ENCODE measurements at places on chromosomes 2 and 18. TPM values are rescaled to one million over a fixed set of nuclear protein-coding genes. Genes with fewer than 3 reads are reported as not detected.

GRCh38 chr2:217632043-217632442, 370.8 kb downstream of the TNS1 start:
- no peaks in the 10 kb centered on the region for H3K4me1 ChIP-seq
- no peak overlapping the region for H3K4me3 ChIP-seq

GRCh38 chr2:239245107-239245506, 155.7 kb downstream of the HDAC4 start:
- no peaks in the 10 kb centered on the region for H3K27me3 ChIP-seq
- no peak for DNase-seq
- no peak overlapping the region for H3K4me3 ChIP-seq
- no peaks in the 10 kb centered on the region for H3K36me3 ChIP-seq
- peaks cover 10% of the 10 kb centered on the region for H3K4me1 ChIP-seq

GRCh38 chr2:48515513-48515985, 14.4 kb upstream of the STON1 start:
- no peak overlapping the region for H3K4me3 ChIP-seq
- no peak overlapping the region for H3K27ac ChIP-seq
- H3K4me1 ChIP-seq, result no peaks in the 10 kb centered on the region

DNA sequence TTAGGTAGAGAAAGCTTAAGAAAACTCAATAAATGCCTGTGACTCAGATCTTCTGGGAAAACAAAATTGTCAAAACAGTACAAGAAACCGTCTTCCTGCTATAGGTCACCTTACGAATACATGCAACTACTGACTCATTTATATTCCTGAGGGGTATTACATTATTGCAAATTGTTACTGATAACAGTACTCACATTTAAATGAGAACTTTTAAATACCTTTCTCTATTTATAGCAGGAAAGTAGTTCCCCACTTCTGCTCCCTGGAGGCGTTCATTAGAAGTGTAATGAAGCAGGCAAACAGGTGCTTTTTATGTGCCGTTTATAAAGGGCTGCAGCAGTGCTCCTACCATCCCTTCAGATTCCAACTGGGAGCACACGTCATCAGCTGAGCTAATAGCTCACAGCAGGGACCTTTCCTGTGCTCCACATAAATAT, 65.1 kb upstream of the RPRM start:
- H3K4me3 ChIP-seq, result no peak overlapping the region
- H3K4me1 ChIP-seq, result no peaks in the 10 kb centered on the region
- no peak for DNase-seq
- no peaks in the 10 kb centered on the region for H3K36me3 ChIP-seq
- no peaks in the 10 kb centered on the region for H3K27me3 ChIP-seq

- H3K27ac ChIP-seq, result no peak overlapping the region
- DNase-seq, result no peak
- H3K27me3 ChIP-seq, result no peaks in the 10 kb centered on the region
- no peaks in the 10 kb centered on the region for H3K4me1 ChIP-seq
- no peak overlapping the region for H3K4me3 ChIP-seq
These were observed 39.2 kb upstream of the TTN start for GRCh38 chr2:178846458-178846802.

DNA sequence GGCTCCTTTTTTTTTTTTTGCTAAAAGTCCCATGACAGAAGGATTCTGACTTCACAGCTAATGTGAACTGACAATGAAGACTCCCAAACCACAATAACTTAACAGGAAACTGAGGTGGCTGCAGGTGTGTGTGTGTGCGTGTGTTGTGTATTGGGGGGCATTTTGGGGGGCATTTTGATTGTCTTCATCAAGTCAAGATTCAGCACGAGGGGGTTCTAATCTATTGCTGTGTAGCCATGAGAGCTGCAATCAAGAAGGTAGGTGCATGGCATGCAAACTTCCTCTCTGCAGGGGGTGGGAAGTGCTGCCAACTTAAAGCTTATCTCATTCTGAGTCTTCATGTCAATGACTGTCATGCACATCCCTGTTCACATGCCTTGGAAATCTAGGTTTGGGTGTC, 25.2 kb downstream of the SPRED2 start:
- H3K27me3 ChIP-seq, result no peaks in the 10 kb centered on the region
- H3K4me1 ChIP-seq, result peaks cover 9% of the 10 kb centered on the region
- H3K4me3 ChIP-seq, result no peak overlapping the region
- H3K27ac ChIP-seq, result no peak overlapping the region
- H3K36me3 ChIP-seq, result no peaks in the 10 kb centered on the region

Gene SLC9A4
- total RNA-seq, result not detected

Gene WNT10A
- 1.0 TPM for total RNA-seq

Gene TUBB8B
- not detected for total RNA-seq

Gene ARHGEF4
- total RNA-seq, result 0.51 TPM

Gene TBR1
- total RNA-seq, result not detected

Data from CD8-positive, alpha-beta memory T cell (primary cell).